Aorta (tissue), 5 donors: ENCODE measurements at places on chromosomes 12 and 14.

DNA sequence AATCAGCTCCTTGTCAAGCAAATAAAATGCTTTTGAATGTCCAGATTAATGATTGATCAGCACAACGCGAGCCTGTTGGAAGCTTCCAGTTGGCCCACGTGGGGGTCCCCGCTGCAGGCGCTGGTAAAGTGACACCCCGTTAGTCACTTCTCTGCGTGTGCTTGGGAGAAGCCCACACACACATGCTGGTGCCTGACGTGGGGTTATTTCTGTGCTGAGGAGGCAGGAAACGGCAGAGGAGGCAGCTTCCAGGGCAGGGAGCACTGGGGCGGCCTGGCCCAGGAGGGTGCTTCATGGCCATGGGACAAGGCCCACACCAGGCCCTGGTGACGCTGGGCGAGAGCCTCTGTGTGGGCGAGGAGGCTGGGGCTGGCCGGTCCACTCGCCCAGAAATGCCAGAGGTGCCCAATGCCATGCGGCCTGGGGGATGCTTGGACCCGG lies 101.5 kb downstream of the KIF26A start:
- DNase-seq, result no peak

DNA sequence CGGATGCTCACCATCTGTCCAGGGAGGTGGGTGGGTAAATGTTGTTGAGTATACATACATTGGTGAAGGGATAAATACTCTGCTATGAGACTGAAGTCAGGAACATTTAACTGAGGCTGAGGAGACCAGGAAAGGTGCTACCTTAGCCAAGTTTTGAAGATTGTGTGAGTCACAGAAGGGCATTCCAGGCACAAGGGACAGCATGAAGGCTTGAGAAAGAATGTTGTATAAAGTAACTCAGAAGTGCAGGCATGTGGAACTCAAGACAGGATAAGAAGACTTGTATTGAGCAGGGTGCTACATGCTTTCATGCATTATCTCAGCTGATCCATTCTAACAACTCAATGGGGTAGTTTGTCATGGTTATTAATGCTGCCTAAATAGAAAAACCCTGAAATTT lies 112.7 kb downstream of the IPO8 start:
- DNase-seq, result no peak

DNA sequence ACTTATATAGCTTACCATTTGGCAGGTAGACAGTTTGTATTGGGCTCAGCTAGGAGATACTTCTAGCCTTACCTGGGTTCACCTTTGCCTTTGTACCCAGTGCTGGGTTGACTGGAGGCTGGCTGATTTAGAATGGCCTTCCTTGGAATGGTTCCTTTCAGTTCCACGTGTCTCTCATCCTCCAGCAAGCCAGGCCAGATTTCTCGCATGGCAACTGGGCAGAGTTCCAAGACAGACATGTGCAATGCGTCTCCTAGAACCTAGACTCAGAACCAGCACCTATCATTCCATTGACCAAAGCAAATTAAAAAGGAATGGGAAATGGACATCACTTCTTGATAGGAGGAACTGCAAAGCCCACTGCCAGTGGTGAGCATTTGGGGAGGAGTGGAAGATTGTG lies 79.1 kb upstream of the BDKRB2 start:
- DNase-seq, result no peak

GRCh38 chr12:6272300-6273204 lies 37.9 kb upstream of the PLEKHG6 start:
- DNase-seq, result peak; percentile 54

- DNase-seq, result no peak
Measured at GRCh38 chr12:39173726-39174125, 268.3 kb upstream of the CPNE8 start.

DNA sequence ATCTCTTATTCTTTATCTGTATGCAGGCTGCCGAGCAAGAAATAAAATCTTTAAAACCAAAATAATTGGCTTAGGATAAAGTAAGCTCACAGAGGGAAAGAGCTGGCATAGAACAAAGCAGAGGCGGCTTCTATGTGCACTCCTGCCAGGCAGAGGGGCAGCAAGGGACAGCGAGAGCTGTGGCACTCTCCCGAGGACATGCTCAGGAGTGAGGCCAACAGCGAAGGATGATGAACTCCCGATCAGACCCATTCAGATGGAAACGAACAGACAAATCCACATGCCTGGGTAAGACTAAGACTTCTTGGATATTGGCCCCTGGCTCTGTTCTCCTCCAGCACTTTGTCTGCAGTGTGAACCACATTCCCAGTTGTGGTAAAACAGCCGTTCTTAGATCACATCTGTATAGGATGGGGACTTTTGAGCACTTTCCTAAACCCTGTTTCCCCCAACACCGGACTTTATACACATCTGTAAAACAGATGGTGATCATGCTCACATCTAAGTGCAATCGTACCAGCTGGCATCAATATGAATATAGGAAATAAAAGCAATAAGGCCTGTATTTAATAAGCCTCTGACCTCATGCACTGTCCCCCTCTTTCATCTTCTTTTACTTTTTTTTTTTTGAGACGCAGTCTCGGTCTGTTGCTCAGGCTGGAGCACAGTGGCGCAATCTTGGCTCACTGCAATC lies 134.1 kb downstream of the PPM1H start:
- no peak for DNase-seq

- DNase-seq, result no peak
Measured at GRCh38 chr14:63726499-63726898, 1.4 kb downstream of the SGPP1 start.

GRCh38 chr14:99759546-99759925 lies 33.7 kb upstream of the EML1 start:
- peak; percentile 52 for DNase-seq

DNA sequence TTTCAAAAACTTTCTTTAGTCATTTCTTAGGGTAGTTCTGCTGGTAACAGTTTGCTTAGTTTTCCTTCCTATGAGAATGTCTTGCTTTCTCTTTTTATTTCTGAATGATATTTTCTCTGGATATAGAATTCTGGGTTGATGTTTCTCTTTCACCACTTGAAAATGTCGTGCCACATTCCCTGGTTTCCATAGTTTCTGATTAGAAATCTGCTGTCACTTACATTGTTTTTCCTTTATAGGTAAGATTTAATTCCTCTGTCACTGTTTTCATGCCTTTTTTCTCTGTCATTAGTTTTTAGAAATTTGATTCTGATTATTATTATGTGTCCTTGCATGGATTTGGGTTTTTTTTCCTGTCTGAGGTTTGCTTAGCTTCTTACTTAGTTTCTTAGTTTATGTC lies 77.3 kb upstream of the PCNX4 start:
- DNase-seq, result no peak

DNA sequence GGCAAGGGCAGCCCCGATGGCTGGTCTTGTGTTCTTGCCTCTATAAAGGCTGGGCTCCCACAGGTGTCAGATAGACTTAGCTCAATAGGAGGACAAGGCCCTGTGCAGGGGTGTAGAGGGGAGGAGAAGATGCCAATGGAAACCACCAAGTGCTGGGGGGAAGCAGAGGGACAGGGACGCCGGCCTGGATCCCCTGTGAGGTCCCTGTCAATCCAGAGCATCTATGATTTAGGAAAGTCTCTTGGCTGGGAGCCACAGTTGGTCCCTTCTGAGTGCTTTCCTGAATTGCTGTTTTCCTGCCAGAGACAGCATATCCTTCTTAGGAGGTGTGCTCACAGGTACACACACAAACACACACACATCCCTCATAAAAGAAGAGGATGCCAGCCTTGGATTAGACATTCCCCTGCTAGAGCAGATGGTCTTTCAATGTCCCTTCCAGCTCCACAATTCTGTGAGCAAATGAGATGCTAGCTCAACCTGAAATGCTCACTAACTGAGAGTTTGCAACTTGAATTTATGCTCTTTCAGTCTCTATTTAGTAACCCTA lies 62.7 kb downstream of the TTC7B start:
- no peak for DNase-seq

DNA sequence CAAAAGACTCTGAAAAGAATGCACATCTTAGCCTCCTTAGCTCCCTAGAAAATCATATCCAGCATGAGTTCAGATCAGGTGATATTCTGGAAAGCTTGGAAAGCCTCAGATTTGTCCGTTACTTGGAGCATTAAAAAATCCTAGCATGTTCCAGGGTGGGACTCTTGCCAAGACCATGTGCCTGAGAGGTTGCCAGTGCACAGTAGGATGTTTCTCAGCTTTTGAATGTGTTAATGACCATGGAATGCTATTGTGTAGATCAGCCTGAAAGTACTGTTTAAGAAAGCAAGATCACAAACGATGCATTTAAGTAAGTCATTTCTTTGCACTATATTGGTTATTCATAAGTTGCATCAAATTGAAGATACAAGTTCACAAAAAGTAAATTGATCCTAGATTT lies 230.5 kb downstream of the ETNK1 start:
- DNase-seq, result no peak

- no peak for DNase-seq
Measured at GRCh38 chr12:122918827-122919226, 22.9 kb upstream of the VPS37B start.

GRCh38 chr12:66620026-66620425 lies 58.9 kb downstream of the GRIP1 start:
- DNase-seq, result no peak

GRCh38 chr12:75699728-75700496 lies 188.5 kb upstream of the KRR1 start:
- no peak for DNase-seq

- no peak for DNase-seq
Measured at GRCh38 chr14:102930138-102930752, 7.8 kb downstream of the AMN start.

DNA sequence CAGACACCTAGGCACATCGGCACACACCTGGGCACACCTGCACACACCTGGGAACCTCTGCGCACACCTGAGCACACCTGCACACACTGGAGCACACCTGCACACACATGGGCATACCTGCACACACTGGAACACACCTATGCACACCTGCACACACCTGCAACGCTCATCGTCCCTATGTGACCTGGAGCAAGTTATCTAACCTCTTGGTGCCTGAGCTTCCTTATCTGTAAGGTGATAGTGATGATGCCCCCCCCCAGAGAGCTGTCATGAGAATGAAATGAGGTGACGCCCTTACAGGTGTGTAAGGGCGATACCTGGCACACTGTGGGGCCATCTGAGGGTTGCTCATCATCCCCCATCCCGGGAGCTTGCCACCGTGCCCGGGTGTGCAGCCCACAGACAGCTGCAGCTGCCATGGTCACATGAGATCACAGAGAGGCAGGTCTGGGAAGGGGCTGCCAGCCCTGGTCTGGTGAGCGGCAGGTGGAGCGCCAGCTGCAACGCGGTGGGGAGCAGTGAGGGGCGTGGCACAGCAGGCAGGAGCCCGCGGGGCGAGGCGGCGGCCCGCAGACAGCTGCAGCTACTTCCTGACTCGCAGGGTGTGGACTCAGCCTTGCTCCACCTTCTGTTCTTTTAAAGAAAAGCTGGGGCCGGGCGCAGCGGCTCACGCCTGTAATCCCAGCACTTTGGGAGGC lies 59.9 kb upstream of the FBRSL1 start:
- no peak for DNase-seq
